Stimulated activated CD8-positive, alpha-beta memory T cell treated with anti-CD3 and anti-CD28 coated beads, Interleukin-12 subunit alpha, Interleukin-12 subunit beta, amount 100 ng/mL, for 4 hours (primary cell): ENCODE measurements at places on chromosomes 7 and 10.

DNA sequence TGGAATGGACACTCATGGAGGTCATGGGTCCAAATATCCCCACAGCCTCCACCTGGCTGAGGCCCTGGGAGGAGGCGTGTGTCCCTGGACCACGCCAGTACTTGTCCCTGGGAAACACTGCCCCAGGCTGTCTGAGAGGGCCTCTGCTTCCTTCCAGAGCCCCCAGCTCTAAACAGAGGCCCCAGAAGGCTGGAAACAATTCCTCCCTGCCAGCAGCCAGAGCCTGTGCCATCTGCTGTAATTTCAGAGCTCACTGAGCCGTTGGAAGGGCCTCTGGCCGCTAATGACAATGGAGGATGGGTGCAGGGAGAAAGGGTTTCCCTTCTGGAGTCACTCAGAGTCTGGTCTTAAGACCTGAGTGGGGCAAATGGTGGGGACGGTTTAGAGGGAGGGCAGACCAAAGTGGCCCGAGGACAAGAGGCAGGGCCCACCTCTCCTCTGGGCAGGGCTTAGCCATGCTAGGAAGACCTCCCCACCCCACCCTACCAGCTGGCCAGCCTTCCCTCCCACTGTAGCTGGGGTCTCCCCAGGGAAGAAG is 7.1 kb downstream of the CHAT start:
- no peak for DNase-seq

DNA sequence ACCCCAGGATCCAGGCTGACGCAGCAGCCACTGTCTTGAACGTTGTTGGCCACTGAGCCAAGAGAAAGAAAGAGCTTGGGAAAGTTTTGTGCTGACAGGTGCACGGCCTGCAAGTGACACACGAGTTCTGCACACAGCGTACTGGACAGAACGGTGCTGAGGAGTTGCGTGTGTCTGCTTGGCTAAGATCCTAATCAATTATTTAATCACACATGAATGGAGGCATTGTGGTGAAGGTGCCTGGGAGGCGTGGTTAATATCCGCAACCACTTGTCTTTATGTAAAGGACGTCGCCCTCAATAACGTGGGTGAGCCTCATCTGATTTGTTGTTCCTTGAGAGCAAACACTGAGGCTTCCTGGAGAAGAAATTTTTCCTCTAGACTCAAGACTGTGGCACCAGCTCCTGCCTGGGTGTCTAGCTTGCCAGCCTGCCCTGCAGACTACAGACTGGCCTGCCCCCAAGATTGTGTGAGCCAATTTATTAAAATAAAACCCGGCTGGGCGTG is 16.6 kb upstream of the GNA12 start:
- no peak for DNase-seq

- no peak for DNase-seq
These were observed 1061.1 kb upstream of the GHITM start for GRCh38 chr10:83078160-83078559.

- DNase-seq, result no peak
These were observed 120.9 kb downstream of the C10orf105 start for GRCh38 chr10:71598621-71599055.

DNA sequence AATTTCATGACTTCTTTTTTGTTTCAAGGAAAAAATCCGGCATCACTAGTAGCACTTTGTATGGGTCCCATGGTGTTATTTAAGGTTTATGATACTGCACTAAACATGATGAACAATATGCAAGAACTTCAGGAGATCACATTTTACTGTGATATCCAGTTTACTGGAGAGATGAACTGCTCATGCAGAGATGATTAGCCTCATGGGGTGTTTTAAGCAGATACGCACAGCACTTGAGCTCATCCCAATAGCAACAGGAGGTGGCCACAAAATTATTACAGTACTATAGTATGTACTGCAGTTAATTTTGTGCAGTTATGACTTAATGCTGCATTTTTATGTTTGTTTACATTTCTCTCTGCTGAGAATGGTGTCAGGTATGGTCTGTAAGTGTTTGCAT is 303.7 kb upstream of the PCDH15 start:
- DNase-seq, result no peak

DNA sequence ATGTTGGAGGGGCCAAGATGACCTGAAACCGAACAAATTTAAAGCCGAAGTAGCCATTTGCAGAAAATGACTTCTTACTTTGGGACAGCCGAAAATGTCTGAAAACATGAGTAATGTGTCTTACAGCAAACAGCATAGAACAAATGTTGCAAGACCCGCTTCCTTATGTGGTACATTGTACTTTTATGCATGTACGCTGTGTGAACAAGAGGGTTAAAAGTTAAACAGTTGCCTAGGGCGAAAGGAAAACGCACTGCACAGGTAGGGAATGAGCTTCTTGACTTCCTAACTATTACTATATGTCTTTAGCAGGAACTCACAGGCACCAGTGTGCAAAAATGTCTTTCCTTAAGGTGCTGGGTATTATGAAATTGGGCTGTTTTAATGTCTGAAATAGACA is 303.5 kb upstream of the MGMT start:
- no peak for DNase-seq

DNA sequence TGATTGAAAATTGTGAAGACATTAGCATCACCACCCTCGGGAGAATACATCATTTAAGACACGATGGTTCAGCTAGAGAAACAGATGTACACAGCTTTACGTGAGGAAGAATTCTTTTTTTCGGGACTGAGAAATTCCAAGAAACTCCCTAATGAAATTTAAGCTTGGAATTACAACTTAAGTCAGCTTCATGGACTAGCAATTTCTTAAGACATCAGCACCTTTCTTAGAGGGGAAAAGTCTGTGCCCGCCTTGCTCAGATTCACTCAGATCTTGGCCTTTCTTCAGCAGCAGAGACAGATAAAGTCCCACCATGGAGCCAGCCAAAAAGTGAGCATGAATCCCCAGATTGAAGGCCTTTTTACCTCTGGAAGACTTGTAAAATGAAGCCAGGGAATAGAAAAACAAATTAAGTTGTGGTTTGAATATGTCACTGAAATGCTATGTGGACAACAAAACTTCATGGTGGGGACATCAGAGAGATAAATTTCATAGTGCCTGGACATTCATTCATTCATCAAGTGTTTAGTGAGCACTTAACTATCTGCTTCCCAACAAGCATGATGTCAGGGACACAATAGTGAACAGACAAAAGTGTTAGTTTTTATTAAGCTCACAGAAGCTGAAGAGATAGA is 32.1 kb downstream of the PRKG1 start:
- DNase-seq, result no peak

DNA sequence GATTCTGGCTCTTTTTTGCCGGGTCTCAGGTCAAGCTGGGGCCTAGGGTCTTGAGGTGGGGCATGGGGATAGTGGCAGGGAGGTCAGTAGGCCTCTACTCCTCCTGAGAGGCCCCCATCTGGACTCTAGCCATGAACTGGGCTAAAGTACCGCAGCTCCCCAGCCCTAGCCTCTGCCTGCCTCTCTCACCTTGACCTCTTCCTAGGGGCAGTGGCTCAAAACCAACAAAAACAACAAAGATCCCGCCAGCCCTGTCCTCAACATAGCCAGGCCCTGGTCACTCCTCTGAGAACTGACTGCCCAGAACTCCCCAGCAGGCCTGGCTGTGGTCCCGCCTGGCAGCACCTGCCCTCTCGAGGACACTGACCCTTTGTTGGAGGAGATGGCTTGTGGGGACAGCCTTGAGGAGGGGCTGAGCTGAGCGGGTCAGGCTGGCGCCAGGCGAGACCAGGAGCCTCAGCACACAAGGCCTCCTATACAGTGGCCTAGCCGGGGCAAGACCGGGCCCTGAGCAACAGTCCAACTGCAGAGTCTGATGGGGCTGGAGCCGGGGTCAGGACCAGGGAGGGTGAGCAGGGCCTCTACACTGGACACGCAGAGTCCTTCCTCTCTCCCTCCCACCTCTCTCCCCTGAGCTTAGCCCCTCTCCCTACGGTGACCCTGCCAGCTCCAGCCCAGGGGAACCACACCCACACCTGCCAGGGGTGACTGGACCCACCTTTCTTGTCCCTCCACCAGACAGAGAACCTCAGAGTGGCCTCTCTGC is 11.6 kb upstream of the PPIF start:
- no peak for DNase-seq

DNA sequence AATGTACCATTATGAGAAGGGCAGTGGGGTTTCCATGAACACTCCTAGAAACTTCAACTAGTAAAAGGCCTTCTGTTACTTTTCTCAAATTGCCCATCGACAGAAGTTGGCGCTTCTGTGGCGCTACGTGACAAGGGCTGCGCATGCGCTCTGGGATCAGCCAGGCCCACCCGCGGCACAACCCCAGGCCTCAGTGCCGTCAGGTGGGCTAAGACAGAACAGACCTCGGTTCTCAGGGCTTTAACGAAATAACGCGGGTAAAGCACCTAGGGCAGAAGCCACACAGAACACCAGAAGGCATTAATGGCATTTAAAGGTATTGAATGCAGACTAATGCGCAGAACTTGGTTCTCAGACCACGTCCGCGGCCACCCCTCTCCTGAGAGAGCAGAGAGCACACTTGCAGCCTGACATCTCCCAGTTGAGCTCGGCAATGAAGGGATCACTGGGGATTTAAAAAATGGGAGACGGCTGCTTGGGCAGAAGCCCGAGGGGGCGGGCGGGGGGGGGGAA is 67.6 kb upstream of the CTNNA3 start:
- peak; percentile 70 for DNase-seq

- DNase-seq, result no peak
These were observed 174.1 kb downstream of the LRRN3 start for GRCh38 chr7:111264981-111265380.

DNA sequence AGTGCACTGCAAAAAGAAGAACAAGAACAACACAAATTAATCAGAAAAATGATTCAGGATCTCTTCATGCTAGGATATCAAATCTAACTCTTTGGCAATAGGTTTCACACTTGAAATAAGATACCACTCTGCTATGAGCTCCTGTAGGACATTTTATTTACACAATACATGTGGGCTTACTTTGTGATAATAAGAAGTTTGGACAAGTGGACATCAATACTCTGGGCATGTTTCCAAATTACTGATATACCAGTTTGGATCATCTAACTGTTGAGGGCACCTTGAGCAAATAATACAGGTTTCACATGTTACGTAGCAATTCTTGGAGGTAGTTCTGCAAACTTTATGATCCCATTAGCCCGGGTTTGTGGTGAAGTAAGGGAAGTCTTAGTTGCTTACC is 59.8 kb downstream of the CPVL start:
- DNase-seq, result no peak

GRCh38 chr10:3807211-3807927 is 22.4 kb upstream of the KLF6 start:
- DNase-seq, result no peak

- no peak for DNase-seq
These were observed at the start of gene LRCH4 for GRCh38 chr7:100585511-100586265. TSS of gene LRCH4 (minus strand) at chr7:100586129. CDS start at chr7:100586100, 29 bp downstream.

DNA sequence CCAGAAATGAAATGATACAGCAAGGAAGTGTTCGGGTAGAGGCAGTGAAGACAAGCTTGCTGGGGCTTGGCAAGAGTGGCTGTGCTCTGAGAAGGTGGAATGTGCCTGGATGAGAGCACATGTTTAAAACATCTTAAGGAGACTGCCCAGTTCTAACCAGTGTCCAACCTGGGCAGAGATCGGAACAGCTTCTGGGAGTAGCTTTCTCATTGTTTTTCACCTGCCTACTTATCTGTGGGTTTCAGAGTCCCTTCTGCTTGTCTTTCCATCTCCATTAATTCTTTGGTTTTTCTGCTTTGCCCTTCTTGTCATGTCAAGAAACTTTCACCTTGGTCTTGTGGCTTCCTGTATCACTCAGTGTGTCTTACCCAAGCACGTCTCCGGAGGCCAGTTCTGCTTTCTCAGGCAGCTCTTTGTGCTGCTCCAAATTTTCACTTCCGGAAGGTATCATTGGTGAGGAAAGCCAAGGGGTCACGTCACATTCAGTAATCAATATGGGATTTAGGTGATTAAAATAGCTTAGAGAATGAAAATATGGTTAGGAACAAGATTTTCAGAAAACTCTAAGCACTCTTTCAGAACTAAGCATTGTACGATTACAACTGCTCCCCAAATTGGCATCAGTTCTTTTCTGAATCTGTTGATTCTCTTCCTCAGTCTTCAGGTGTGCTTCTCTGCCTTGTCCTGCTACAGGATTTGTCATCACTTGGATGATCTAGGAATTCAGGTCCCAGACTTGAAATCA is 5.5 kb upstream of the LAMB4 start:
- DNase-seq, result no peak

GRCh38 chr10:37856881-37857286 is 526 bp downstream of the ZNF248 start:
- peak; percentile 1 for DNase-seq

- DNase-seq, result no peak
These were observed 91.7 kb downstream of the GLRX3 start for GRCh38 chr10:130227883-130228282.

DNA sequence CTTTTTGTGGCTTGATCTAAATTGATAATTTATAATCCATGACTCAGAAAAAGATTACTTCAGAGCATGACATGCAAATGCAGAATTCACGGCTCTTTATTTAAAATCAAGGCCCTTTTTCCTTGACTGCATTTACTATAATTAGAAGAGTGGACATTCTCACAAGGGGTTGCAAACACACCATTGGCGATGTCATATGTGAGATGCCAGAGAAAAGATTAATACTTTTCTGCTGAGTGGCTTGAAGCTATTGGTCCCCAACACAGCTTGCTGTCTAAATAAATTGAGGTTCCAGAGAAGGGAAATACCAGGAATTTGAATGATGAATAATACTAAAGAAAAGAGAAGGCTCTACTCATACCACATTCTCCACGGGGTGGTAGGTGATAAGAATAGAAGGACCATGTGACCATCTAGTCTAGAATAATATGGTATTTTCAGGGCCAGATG is 78.7 kb upstream of the ARID5B start:
- no peak for DNase-seq

- DNase-seq, result no peak
These were observed 79.9 kb downstream of the TACC2 start for GRCh38 chr10:122068844-122069243.

GRCh38 chr7:150787321-150788281 is 12.6 kb downstream of the TMEM176B start:
- no peak for DNase-seq

DNA sequence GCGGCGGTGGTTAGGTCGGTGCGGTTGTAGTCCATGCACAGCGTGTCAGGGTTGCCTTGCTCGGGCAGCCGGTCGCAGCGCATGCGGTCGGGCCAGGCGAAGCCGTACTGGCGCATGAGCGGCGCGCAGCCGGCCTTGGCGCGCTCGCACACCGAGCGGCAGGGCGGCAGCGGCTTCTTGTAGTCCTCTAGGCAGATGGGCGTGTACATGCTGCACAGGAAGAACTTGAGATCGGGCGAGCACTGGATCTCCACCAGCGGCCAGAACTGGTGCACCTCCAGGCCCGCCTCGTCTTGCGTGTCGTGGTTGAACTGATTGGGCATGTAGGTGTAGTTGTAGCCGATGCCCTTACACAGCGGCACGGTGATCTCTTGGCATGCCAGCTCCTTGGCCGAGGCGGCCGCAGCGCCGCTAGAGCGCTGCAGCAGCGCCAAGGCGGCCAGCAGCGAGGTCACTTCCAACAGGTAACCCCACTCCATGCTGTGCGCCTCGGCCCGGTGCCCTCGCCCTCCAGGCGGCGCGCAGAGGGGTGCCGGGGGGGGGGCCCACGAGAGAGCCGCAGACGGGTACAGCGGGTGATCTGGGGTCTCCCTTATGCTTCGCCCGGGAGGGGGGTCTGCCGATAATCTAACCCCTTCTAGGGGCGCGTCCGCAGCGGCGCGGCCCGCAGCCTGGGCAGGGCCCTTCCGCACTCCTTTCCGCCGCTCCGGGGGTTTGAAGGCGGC is 983 bp downstream of the FZD8 start:
- DNase-seq, result no peak
